ENCODE measurements at places on chromosomes 7 and 10.

GRCh38 chr7:30176463-30177109 lies 41.8 kb downstream of the MTURN start:
- DNase-seq = no peak

DNA sequence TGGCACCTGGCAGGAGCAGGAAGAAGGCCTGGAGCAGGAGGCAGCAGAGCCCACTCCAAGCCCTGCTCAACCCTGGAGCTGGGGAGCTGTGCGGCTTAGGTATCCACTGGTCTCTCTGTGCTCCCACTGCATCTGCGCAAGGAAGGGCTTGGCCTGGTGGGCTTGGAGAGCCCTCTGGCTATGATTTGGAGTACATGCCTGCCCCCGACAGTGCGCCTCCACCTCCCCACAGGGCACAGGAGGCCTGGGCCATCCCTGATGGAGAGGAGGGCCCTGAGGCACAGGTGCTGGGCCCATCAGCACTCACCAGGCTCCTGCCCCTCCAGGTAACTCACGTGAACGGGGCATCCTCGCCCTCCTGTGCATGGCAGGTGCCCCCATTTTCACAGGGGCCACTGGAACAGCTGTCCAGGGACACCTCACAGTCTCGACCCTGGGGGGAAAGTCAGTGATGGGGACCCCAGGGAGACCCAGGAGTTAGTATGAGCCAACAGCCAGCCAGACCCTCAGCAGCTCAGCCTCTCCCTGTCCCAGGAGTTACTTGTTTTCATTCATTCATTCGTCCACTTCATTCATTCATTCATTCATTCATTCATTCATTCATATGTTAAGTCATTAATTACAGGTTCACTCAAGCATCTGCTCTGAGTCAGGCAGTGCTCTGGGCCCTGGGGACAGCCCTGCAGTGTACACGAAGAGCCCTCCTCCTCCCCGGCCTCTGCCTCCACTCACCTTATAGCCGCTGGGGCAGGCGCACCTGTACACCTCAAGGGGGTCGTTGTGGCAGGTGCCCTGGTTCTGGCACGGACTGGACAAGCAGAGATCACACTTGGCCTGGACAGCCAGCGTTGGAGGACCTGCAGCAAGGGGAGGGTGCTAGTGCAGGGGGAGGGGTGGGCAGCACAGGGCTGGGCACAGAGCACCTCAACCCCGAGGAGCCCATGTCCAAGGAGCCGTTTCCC lies 167.2 kb downstream of the SLIT1 start:
- DNase-seq = no peak

- DNase-seq = no peak
These were observed 180.4 kb downstream of the RNF133 start for GRCh38 chr7:122518488-122518887.

GRCh38 chr7:48518092-48518491 lies 346.8 kb downstream of the ABCA13 start:
- no peak for DNase-seq

DNA sequence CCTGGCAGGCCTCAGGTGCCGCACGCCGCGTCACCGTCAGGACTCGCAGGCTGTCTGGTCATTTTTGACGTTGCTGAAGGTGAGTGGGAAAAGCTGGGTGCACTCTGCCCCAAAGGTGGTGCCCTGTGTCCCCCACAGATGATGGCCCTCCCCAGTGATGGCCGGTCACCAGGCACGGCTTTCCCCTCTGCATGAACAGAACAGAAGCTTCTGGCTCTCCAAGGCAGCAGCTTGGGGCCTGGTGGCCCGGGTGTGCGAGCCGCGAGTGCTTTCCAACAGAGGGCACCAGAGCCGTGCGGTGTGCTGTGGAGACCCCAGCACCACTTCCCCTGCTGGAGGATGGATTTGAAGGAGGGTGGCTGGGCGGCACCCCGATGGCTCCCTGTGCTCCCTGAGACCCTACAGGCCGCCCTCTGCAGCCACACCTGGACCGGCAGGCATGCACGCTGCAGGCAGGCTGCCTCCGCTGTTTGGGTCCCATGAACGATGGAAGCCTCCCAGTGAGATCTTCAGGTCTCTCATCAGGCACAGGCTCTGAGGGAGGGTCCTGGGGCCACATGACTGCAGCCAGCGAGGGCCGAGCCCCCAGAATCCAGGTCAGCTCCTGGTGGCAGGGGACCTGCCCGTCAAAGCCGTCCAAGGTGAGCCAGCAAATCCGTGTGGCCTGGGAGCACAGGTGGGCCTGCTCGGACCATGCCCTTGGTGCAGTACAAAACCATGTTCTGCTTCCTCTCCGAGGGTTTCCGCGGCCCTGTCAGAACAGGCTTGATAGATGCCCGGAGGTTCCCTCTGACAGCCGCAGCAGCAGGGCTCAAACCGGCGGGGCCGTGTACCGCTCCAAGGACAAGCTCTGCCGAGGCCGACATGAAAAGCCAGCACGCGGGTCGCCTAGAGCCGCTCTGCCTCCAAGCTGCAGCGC lies 195.4 kb downstream of the EBF3 start:
- DNase-seq = no peak

GRCh38 chr10:114311496-114312209 lies 72.6 kb downstream of the VWA2 start:
- no peak for DNase-seq

DNA sequence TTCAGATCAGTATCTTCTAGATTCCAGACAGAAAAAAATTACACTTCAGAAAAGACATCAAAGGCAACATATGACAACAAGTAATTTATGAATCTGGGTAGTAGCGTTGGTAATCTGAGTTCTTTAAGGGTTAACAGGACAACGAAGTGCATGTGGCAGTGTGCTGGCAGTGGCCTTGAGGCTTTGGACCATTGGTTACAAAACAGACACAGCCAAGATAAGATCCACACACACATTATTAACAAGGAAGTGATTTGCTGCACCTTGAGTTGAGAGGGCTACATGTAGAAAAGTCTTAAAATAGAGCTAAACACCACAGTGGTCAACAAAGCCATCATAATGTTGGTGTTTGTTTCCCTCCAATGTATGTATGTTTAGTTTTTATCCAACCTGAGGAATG lies 40.6 kb downstream of the AKR1D1 start:
- DNase-seq = no peak

GRCh38 chr7:5417106-5418071 lies 6.2 kb downstream of the TNRC18 start:
- DNase-seq = no peak

DNA sequence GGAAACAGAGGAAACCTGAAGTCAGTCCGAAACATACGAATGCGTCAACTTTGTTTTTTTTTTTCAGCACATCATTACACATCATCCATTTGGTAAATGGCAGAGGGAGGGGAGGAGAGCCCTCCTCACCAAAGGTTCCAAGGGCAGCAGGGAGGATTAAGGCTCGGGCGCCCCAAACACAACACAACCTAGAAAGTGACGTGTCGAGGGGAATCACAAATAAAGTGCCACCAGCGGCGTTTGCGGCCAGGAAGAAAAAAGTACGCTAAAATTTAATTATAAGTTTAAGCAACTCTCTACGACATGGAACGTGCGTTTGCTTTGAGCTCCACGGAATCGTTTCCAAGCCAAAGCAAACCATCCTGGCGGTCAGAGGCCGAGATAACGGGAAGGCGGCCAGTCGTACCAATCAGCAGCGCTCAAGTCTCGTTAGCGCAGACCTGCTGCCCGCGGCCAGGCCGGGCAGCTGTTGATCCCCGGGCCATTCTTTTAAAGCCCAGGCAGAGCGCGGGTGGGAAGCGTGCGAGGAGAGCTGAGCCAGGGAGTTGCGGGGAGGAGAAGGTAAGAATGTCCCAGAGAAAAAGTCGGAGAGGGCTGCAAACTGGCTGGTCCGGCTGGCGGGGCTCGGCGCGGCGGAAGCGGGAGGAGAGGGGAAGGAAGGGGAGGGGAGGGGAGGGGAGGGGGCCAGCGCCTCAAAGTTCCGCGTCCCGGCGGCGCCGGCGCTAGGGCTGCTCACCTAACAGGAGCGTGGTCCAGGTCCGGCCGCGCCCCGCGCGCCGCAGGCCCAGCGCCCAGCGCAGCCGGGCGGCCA lies 719 bp downstream of the DPY19L1 start:
- peak; percentile 34 for DNase-seq

- no peak for DNase-seq
These were observed 16.1 kb downstream of the LYZL1 start for GRCh38 chr10:29304995-29305335.

DNA sequence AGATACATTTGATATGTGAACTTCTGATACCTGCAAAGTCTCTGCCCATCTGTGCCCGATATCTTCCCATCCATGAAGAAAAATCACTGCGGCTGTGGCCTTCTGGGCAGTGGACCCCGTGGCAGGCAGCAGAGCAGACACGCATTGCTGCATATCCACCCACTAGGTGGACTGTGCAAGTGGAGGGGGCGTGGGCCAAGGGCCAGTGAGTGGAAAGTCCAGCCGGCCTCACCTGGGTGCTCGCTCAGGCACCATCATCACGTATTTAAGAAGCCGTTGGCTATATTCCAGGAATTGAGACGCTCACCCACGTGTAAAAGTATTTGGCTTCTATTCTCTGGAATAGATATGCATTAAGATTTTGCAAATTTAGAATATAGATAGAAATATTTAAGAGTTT lies 30.8 kb upstream of the SLC13A1 start:
- no peak for DNase-seq

- DNase-seq = no peak
These were observed 159.1 kb downstream of the ARHGAP12 start for GRCh38 chr10:31769564-31769963.

DNA sequence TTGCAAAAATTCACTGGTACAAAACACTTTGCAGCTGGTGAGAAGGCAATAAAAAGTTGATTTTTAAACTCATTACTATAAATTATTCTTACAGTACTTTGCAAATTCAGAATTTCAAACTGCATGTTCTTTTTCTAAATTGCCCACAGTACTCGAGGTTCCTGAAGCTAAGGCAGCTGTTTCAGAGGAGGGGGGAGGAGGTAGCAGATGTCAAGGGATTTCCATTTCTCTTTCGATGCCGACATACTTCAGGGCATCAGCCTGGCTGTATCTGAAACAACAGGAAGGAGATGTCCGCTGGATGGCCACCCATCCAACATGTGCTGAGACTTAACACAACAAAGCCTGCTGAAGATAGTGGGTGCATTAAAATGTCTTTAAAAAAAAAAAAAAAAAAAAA lies 76.7 kb downstream of the EZH2 start:
- no peak for DNase-seq

DNA sequence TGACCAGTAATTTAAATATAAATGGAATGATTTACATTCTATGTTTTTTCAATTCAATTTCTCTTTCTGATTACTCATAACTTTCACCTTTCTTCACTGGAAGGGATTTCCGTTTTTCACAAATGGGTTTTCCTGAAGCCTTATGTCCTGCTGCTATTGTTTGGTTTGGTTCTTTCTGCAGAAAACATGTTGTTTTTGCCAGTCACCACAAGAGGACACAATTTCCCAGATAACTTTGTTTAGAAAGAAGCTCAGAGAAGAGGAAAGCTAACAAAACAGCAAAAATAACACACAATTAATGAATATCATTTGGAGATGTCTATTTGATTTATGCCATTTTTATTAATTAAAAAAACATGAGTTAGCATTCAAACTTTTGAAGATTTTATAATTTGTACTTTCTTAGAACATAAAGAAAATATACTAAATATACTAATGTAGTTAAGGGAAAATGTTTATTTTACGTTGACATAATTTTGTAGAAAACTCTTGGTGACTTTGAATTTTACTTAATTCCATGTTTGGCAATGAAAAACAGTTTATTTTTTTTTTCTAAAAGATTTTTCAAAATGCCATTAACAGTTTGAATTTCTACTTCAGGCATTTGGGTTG lies 4.6 kb upstream of the TWIST1 start:
- peak; percentile 27 for DNase-seq

GRCh38 chr7:135673360-135673706 lies 11.0 kb downstream of the STMP1 start:
- no peak for DNase-seq

DNA sequence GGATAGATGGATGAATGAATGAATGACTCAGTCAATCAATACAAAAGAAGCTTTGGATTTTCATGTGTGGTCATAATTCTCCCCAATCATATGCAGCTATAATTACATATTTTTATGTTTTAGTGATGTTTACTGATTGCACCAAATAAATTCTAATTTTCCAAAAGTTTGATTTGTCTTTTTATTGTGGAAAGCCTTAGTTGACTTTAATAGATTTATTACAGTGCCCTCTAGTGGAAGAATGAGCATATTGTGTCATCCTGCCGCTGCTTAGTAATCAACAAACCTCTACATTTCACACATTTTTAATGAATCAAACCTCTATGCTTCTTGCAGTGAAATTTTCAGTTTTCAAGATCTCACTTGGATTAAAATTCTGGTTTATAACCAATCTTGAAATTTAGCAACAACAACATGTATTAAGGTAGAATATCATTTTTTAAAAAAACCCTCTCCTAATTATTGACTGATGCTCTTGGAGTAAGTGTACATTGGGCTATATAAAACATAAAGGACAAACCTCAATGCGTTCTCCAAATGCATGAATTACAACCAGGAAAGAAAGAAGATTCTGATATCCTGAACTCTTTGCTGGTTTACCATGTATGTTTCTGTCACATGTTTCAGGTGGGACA lies 55.6 kb upstream of the PNLIP start:
- DNase-seq = peak; percentile 40

GRCh38 chr10:17001961-17002749 lies 127.5 kb downstream of the CUBN start:
- DNase-seq = no peak

DNA sequence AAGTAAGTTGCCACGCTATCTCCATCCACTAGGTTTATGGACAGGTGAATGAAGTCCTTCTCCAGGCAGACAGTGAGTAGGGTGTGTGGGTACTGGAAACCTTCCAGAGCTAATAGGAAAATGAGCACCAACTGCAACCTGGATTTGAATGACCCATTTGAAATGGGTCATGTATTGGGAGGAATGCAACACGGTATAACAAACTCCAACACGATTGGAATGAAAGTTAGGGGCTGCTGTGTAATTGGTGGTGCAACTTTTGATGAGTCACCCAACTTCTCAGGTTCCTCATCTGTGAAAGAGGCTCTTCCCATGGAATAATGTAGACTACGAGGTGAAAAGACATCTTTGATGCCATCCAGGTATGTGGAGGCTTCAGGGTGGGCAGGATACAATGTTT lies 241.4 kb upstream of the PODXL start:
- no peak for DNase-seq

DNA sequence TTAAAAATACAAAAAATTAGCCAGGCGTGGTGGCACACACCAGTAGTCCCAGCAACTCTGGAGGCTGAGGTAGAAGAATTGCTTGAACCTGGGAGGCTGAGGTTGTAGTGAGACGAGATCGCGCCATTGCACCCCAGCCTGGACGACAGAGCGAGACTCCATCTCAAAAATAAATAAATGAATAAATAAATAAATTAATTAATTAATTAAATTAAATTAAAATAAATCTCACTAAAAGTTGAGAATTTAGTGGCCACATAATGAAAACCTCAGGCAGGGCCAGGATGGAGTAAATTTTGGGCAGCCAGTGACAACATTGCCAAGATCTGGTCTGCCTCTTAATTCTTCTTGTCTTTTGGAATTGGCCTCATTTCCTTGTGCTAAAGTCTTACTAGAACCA lies 187.5 kb upstream of the FEZF1 start:
- no peak for DNase-seq

GRCh38 chr10:23535381-23535780 lies 96.5 kb downstream of the OTUD1 start:
- DNase-seq = no peak

Data from HEK293T (cell line).